ENCODE measurements at places on chromosomes 3 and 15.
A peak's percentile ranks its signal among the peaks of the same experiment; 100 is the strongest.

GRCh38 chr3:177358977-177359592, 161.8 kb upstream of the TBL1XR1 start:
- H3K27me3 ChIP-seq: no peaks in the 10 kb centered on the region
- DNase-seq: peak; percentile 24
- H3K4me1 ChIP-seq: peaks cover 48% of the 10 kb centered on the region

GRCh38 chr3:63519426-63519825, 133.0 kb upstream of the SNTN start:
- H3K36me3 ChIP-seq: no peaks in the 10 kb centered on the region
- H3K4me3 ChIP-seq: no peak overlapping the region
- H3K27ac ChIP-seq: no peak overlapping the region
- H3K27me3 ChIP-seq: no peaks in the 10 kb centered on the region
- H3K4me1 ChIP-seq: no peaks in the 10 kb centered on the region
- no peak for DNase-seq

DNA sequence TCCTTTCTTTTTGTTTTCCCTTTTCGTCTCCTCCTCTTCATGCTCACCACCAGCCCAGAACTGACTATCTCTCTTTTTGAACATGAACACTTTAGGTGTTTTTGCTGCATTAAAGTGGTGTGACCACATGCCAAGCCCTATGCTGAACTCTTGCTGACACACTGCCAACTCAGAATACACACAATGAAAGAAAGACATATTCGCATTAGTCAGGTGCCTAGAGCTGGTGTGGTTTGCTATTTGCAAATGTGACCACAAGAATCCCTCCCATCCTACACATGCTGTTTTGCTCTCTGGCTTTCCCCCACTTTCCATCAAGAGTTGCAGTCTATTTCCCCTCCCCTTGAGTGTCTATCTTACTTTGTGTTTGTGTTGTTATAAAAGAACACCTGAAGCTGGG, 967.8 kb upstream of the CFAP20DC start:
- H3K36me3 ChIP-seq: no peaks in the 10 kb centered on the region

- no peak overlapping the region for H3K27ac ChIP-seq
- H3K27me3 ChIP-seq: no peaks in the 10 kb centered on the region
- H3K4me3 ChIP-seq: no peak overlapping the region
Observed at GRCh38 chr15:66481107-66481856, 16.3 kb downstream of the SNAPC5 start.

DNA sequence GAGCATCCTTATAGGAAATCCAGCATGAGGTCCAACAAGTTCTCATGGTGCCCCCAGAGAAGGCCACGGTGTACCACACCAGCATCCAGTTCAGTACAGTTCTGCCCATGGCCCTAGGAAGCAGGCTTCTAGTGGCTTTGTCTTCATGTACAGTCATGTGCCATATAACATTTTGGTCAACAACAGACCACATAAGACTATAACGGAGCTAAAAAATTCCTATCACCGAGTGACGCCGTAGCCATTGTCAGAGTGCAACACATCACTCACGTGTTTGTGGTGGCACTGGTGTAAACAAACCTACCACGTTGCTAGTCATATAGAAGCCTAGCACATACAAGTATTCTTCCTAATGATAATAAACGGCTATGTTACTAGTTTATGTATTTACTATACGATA, 209.0 kb downstream of the ARRDC4 start:
- no peaks in the 10 kb centered on the region for H3K36me3 ChIP-seq
- no peaks in the 10 kb centered on the region for H3K4me1 ChIP-seq
- H3K27me3 ChIP-seq: no peaks in the 10 kb centered on the region
- no peak overlapping the region for H3K4me3 ChIP-seq
- no peak overlapping the region for H3K27ac ChIP-seq

- H3K4me3 ChIP-seq: no peak overlapping the region
- DNase-seq: no peak
- no peaks in the 10 kb centered on the region for H3K27me3 ChIP-seq
- H3K27ac ChIP-seq: no peak overlapping the region
- no peaks in the 10 kb centered on the region for H3K4me1 ChIP-seq
Observed at GRCh38 chr15:99153026-99153535, 48.2 kb downstream of the SYNM start.

GRCh38 chr15:33145447-33145846, 49.1 kb downstream of the FMN1 start:
- no peaks in the 10 kb centered on the region for H3K4me1 ChIP-seq
- H3K36me3 ChIP-seq: no peaks in the 10 kb centered on the region
- DNase-seq: no peak

- peak overlapping the region; percentile 14 for H3K27ac ChIP-seq
- no peaks in the 10 kb centered on the region for H3K27me3 ChIP-seq
- H3K4me3 ChIP-seq: no peak overlapping the region
- H3K4me1 ChIP-seq: no peaks in the 10 kb centered on the region
- DNase-seq: no peak
- H3K36me3 ChIP-seq: no peaks in the 10 kb centered on the region
Observed at GRCh38 chr3:134291319-134292254, 40.9 kb upstream of the RYK start.

DNA sequence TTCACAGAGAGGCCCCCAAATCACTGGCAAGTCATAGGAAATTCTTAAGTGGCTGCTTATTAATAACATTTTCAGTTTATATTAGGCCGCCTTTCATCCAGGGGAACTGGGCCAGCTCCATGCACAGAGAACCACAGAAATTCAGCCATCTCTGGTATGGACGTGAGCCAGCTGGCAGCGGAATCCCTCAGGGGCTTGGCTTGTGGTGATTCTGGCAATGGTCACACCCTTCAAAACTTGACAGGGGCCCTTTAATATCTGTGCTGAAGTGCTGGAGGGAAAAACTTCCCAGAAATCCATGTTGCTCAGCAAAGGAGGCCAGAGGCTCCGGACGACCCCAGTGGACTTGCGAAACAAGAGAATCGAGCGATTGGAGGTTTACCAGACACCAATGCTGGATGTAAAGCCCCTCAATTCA, 11.3 kb downstream of the PRICKLE2 start:
- no peaks in the 10 kb centered on the region for H3K36me3 ChIP-seq
- no peak for DNase-seq
- H3K4me1 ChIP-seq: no peaks in the 10 kb centered on the region

- no peaks in the 10 kb centered on the region for H3K27me3 ChIP-seq
- no peak overlapping the region for H3K27ac ChIP-seq
- H3K36me3 ChIP-seq: no peaks in the 10 kb centered on the region
- H3K4me1 ChIP-seq: no peaks in the 10 kb centered on the region
- DNase-seq: no peak
- H3K4me3 ChIP-seq: no peak overlapping the region
Observed at GRCh38 chr3:17969985-17970568, 227.6 kb upstream of the TBC1D5 start.

All from Panc1 (cell line).